ENCODE measurements at places on chromosomes 5 and 9.

DNA sequence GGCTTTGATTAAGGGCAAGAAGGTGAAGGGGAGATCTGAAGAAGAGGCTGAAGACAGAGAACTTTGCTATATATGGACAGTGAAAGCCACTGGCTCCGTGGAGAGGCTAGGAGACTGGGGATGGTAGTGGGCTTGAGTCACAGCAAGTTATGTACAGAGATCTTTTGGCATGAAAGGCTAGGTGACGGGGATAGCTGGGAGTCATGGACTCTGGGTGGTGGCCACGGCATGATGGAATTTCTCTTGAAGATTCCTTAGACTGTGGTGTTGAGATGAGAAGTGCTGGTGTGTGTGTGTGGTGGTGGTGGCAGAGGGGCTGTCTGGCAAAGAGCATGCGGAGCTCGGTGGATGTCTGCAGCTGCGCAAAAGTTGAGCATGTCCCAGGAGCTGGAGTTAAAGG lies 120.6 kb upstream of the STC2 start:
- DNase-seq = no peak

GRCh38 chr5:80959768-80960442 lies at the start of gene RASGRF2:
Gene RASGRF2 (plus strand): TSS chr5:80960363. CDS start chr5:80960739, 376 bp downstream.
- DNase-seq = no peak

GRCh38 chr9:4168526-4168925 lies 131.3 kb downstream of the GLIS3 start:
- DNase-seq = no peak

GRCh38 chr5:116265471-116265870 lies 180.6 kb downstream of the COMMD10 start:
- DNase-seq = no peak

GRCh38 chr9:115951977-115952376 lies 201.6 kb upstream of the PAPPA start:
- DNase-seq = no peak

DNA sequence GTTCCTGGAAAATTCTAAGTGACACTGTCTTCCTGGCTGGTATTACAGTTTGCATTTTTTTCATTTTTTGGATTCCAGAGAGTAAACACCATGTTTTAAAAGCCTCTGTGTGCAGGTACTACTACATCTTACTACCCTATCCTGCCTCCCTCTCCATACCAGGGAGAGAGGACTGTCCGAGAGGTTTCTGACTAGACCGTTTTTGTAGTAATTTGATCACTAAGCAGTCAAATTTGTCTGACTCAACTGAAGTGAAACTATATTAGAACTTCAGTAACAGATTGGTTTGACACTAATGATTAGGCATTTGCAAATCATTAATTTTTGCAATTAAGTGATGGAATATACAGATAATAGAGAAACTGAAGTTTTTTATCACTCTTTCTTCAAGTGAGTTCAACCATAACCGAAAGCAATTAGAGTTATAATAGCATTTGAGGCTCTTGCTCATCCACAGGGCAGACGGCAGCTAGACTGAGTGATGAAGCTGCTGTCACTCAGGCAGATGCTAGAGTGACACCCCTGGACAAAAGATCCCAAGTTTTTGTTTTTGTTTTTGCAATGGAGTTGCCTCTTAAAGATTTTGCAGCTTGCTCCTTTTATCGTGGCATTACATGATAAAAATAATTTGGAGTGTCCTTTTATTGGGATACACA lies 44.3 kb downstream of the SMARCA2 start:
- no peak for DNase-seq

DNA sequence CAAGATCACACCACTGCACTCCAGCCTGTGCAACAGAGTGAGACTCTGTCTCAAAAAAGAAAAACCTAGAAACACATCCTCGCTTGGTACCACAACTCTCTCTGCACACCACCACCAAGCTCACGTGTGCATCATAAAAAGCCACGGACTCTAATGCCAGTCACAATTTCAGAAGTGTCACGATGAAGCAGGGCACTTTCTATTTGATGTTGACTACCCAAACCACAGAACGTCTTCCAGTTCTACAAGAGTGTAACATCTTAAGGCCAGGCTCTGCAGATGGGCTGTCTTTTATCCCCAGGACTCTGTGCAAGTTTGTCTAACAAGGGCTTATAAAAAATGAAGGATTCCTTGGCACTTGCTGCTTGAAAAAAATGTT lies 22.9 kb downstream of the GFPT2 start:
- no peak for DNase-seq

DNA sequence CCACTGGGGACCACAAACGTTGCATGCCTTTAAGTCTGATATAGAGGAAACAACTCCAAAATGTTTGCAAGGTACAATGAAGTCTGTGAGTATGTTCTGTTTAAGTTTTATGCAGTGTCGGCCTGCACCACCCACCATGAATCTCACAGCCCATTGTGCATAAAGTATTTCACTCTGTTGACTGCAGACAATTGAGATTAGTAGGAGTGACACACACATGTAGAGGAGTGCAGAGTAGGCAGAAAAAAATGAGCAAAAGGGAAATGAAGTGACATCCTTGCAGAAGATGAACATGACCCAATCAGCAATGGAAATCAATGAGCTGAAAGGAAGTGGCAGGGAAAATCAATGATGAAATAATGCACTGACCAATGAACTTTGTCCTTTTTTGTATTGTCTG lies 315.6 kb upstream of the PTPRD start:
- no peak for DNase-seq

DNA sequence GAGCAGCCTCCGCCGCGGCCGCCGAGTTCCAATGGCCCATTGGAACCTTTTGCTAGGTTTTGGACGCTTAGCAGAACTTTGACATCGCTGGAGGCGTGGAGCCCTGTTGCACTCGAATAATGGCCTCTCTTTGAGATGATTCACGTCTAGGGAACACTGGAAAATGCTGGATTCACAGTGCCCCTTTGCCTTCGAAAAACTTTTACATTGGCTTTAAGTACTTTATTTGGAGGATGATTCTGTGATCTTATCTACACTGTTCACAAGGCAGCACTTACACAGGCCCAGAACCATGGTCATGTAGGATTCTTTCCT lies 536 bp upstream of the PPIC start:
- no peak for DNase-seq

DNA sequence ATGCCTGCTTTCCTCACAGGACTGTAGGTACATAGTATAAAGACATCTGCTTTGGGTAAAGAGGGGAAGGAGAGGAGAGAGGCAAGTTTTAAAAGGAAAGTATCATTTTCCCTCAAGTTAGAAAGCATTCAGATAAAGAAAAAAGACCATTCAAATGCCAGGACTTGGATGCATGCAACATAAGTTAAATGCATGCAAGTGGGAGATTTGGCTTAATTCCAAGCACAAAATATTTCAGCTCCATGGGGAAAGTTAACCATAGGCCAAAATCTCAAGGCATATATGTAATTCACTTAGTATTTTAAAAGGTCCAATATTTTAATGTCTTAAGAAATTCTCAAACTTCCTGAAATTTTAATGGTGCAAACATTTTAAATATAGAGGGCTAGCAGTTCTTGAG lies 36.4 kb downstream of the POU5F2 start:
- no peak for DNase-seq

DNA sequence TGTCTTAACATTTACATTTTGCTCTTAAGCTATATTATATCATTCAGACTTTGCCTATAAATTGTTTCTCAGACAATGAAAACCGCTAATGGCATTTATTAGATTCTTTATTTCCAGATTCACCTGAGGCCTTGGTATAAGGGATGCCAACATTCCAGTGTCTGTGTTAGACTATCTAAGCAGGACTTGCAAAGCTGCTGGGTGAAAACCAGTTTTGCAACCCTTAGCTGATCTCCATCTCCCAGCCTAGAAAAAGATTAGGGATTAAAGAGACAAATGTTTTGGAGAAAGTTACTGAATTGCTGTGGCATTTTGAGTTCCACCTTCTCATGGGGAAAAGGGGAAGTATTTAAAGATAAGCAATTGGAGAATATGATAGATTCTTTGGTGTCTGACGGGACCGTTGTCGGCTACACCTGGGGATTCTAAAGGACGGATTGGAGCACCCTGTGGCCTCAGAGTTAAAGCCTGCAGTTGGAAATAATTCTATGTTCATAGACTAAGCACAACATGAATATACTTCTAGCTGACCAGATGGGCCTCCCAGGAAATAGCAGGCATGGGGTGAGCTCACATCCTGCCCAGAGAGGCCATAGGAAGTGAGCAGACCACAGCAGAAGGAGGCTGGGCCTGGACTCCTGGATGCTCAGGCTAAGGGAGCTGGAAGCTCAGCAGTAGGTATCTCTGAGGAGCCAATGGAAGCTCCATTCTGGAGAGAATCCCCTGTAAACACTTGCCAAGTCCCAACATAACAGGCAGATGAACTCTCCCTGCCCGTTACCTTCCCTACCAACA lies 21.8 kb downstream of the ENTREP1 start:
- DNase-seq = no peak

GRCh38 chr5:21910731-21911130 lies 942.4 kb downstream of the CDH12 start:
- DNase-seq = no peak

DNA sequence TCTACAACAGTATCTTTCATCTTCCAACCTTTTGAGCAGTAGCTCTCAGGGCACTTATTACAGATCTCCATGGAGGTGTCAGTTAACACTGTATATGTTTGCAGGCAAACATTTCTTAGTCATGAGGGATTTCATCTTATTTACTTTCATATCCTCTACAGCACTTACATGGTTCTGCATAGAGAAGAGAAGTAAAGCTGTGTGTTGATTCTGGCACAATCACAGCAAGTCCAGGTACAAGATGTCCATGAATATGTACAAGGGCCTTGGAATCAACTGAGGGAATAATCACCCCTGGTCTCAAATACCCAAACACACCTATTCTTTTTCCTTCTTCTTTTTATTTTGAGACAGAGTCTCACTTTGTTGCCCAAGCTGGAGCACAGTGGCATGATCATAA lies 142.0 kb upstream of the TRPM3 start:
- no peak for DNase-seq

GRCh38 chr5:21121213-21121612 lies 1133.2 kb upstream of the CDH18 start:
- no peak for DNase-seq

GRCh38 chr9:135815830-135816650 lies 91.3 kb downstream of the CAMSAP1 start:
- DNase-seq = peak; percentile 29

- DNase-seq = peak; percentile 45
Measured at GRCh38 chr9:96150324-96151227, 151.4 kb downstream of the HSD17B3 start.

Measured in KBM-7 (cell line).